Diencephalon (tissue), 1 donor: ENCODE measurements at places on chromosomes 3 and 15. TPM values are rescaled to one million over a fixed set of nuclear protein-coding genes. Genes with fewer than 3 reads are reported as not detected.

SLC9C1 gene
- 0.23 TPM for total RNA-seq

KBTBD12 gene
- total RNA-seq, result 1.8 TPM

ZNF80 gene
- total RNA-seq, result 0.23 TPM

DZIP1L gene
- 14.3 TPM for total RNA-seq

GHSR gene
- 0.69 TPM for total RNA-seq
